Activated naive CD4-positive, alpha-beta T cell treated with anti-CD3 and anti-CD28 coated beads, Interleukin-2, amount 50 U/mL, for 72 hours (primary cell): ENCODE measurements at places on chromosomes 12 and 14. TPM values are rescaled to one million over a fixed set of nuclear protein-coding genes. Genes with fewer than 3 reads are reported as not detected.

DNA sequence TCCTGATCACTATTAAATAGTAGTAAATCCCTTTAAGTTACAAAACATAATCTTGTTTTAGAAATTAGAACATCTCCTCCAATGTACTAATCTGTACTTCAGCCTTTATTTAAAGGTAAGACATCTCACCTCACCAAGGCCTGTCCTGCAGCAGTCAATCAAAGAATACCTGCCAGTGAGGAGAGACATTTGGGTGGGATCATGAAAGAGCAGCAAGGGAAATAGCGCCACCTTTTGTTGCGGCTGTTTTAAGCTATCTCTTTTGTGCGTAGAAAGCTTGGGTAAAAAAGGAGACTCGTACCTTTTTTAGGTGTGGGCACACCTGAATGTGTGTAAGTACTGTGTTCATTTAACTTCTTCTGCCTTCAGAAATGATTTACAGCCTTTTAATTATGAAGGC lies 117.8 kb upstream of the TMTC1 start:
- DNase-seq: no peak

C14orf39 gene
- total RNA-seq: not detected

AICDA gene
- total RNA-seq: not detected

- DNase-seq: no peak
These were observed 183.5 kb upstream of the CAND1 start for GRCh38 chr12:67085699-67086098.

DNA sequence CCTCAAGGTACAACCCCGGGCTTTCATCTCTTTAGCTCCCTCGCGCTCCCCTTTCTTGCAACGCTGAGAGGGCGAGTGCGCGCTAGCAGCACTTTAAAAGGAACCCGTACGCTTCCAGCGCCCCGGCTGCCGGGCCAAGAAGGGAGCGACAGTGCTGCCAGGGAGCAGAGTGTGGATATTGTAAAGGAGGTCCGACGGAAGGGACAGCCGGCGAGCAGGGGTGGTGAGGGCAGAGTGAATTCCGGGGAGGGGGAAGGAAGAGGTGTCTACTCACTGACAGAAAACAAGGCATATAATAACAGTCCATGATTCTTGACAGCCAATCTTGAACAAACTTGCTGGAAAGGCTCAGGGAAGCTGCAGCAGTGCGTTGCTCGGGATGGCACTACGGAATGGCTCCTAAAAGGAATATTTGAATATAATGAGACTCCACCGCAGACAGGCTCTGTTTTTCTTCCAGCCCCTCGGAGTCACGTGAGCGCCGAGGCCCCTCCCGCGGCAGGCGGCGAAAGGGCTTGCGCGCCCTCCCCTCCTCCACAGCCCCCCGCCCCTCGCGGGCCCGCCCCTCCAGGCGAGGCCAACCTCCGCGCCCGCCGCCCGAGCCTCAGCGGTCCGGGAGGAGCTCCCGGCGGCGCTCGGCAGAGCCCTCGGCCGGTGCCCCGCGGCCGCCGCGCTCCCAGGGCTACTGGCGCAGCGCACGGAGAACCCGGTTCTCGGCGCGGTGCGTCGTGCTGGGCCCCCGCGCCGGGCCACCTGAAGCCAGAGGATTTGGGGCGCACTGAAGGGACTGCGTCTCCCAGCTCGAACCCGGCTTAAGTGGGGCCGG lies 3.4 kb downstream of the BMP4 start:
- no peak for DNase-seq

GRCh38 chr12:50686976-50687375 lies 76.9 kb upstream of the ATF1 start:
- no peak for DNase-seq
